ENCODE measurements at places on chromosomes 5 and 9.

DNA sequence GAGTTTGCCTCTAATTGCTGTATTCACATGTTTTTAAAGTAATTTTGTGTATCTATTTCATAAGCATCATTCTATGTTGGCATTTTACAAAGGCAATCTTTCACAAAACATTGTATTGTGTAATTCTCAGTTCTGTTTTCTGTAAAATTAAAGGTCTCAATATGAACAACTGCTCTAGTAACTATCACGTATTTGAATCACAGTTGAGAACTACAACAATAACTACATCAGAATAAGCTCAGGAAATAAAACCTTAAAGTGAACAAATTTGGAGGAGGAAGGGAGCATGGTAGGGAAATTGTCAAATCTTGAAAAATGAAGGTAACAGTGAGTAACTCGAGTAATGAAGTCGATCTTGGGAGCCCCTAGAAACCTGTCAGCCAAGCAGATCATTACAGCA is 22.5 kb upstream of the CAMK4 start:
- no peak for DNase-seq

- no peak for DNase-seq
Measured at GRCh38 chr5:69494452-69494851, 1.9 kb downstream of the OCLN start.

DNA sequence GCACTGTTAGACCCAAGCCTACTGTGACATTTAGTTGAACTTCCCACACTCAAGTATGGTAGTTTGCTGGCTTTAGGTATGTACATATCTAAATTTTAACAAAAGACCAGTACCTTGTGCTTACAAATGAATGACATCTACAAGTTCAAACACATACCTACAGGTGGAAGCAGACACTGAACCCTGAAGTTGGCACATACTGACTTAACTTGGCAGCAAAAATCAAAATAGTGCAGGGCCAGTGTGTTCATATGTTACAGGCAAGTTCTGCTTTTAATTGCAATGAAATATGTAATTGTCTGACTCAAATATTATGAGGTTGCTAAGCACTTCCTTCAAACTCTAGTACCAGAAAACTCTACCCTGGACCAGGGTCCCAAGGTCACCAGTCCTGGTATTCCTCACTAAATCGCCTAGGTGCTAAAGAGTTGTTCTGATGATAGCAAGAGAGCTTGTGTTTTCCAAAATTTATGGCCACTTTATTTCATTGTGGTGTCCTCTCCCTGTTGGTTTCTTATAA is 77.4 kb downstream of the MEGF10 start:
- DNase-seq = no peak

- no peak for DNase-seq
Measured at GRCh38 chr9:71670121-71670520, 98.2 kb downstream of the CEMIP2 start.

- no peak for DNase-seq
Measured at GRCh38 chr5:56358703-56359681, 125.9 kb upstream of the ANKRD55 start.

DNA sequence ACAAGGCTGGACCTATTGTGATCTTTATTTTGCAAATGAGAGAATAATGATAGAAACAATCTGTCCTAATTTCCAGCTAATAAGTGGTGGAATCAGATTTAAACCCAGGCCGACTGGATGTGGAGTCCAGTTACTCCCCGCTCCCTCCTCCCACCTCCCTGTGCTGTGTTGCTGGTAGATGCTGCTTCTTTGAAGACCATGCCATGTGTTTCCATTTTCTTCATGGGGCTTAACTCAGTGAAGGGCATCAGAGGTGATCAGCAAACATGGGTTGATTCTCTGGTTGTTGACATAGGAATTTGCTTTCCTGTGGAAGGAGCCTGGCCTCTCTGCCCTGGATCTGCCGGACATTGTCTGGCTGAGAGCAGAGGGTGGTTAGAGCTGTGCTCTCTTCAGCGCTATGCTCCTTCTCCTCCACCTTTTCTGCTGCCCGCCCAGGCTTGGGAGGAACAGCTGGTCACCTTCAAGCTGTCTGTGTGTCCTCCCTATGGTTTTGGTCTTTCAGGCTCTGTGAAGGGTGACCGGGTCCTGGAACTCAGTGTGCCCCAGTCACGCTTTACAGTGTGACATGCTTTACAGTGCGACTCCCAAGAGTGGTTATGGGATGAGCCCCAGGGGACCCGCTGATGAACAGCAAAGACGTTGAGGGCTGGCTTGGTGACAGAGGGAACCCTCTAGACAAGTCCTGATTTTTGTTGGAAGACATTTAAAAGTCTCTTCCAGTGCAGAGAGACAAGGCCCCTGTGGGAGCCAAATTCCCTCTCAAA is 68.4 kb upstream of the RPS23 start:
- no peak for DNase-seq

- DNase-seq = no peak
Measured at GRCh38 chr9:130549093-130549735, 30.2 kb upstream of the FUBP3 start.

DNA sequence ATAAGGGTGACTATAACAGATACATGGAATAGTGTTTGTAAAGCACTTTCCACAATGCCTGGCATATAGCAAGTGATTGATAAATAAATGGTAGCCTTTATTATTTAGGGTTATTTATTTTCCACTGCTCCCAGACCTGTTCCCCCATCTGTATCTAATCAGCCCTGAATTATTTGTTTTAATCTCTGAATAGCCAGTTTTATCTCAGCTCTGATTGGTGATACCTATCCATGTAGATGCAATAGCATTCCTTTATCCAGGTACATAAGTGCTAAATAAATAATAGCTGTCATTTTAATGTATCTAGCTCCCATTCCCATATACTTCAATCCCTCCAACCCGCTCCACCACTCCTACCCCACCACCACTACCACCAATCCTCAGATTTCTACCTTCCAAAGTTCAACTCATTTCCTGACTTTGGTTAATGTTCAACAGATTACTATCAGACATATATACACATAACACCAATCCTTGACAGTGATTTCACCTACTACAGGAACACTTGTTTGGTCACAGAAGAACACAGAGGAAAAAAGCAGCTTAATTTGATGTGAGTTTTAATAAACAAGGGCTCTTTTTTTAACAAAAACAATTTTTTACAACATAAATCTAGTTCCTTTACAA is 14.0 kb downstream of the PRKAA1 start:
- DNase-seq = no peak

GRCh38 chr5:170293273-170293672 is 4.3 kb downstream of the LCP2 start:
- DNase-seq = peak; percentile 86

- DNase-seq = peak; percentile 9
Measured at GRCh38 chr9:70563431-70564204, 149.2 kb upstream of the KLF9 start.

GRCh38 chr9:92463984-92464383 is 18.3 kb downstream of the ASPN start:
- DNase-seq = no peak

DNA sequence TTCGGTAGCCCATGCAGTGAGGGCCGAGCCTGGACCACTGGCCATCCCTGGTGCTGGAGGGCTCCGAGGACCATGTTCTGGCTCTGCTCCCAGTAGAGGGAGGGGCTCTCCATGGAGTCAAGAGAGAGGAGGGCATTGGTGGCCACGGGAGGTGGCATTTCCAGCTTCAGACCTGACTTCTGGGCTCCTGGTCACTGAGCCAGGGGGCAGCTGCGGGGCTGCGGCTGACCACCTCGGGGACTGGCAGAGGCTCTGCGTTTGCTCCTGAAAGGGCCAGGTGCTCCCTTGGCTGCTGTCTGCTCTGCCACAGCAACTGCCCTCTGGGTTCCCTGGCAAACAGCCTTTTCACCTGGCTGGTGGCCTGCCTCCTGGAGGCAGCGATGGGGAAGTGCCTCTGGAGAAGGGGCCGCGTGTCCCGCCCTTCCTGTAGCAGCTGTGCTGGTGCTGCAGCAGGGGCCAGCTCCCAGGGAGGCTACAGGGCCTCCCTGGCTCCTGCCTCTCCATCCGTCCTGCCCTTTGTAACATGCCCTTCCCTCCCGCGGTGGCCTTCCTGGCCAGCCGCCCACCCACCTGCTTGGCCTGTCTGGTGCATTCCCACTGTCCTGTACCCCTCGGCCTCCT is 144.6 kb downstream of the CACNA1B start:
- no peak for DNase-seq

- DNase-seq = no peak
Measured at GRCh38 chr5:14143546-14143840, 351 bp downstream of the TRIO start.

- DNase-seq = peak; percentile 15
Measured at GRCh38 chr5:143248822-143249579, 154.5 kb downstream of the NR3C1 start.

DNA sequence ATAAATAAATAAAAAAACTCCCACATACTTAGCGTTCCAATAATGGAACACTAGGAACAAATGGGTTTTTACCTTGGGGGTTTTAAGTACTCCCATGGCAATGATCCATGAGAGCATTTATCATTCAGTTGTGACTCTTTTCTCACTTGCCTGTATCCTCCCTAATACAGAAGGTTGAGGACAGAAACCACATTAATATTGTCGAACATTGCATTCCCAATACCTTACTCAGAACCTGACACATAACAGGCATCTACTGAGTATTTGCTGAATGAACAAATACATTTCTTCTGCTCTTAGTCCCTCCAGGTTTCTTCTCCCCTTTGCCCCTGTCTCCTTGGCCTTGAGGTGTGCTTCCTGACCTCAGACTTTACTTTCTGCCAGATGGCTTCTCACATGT is 175.9 kb downstream of the CEMIP2 start:
- no peak for DNase-seq

DNA sequence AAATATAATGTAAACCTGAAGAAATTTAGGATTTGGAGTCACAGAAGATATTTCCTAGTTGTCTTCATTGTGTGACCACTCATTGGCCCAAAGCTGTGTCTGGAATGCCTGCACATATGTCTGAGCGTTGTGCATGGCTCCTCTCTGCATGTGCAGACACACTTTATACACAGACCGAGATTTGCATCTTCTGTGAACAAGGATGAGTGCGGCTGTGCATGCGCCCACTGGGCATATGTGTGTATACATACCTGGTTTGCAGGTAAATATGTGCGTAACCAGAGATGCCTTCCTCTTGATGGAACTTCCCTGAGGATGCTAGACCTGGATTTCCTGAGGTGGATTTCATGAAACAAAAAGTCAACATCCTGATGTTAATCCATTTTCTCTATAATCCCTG is 19.1 kb downstream of the PHF2 start:
- DNase-seq = no peak

GRCh38 chr5:176740131-176740701 is 70.1 kb upstream of the UNC5A start:
- DNase-seq = peak; percentile 28

GRCh38 chr9:37262410-37262809 is 142.0 kb downstream of the ZCCHC7 start:
- no peak for DNase-seq

DNA sequence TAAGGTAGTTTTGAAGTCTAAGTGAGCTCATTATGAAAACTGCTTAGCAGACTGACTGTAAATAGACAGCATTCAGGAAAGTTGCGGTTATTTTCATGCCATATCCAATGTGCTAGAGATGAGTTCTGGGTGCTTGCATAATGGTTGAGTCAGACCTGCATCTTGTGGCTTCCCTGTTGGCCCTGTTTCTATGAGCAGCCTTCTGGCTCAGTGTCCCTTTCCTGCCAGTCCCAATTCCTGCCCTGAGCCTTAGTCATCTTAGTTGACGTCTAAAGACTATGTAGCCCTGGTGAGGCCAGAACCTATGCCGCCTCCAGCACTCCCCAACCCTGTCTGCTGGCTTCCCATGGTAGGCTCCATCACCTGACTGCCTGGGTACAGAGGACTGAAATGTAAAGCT is 76.3 kb upstream of the TNFSF8 start:
- no peak for DNase-seq

- DNase-seq = peak; percentile 65
Measured at GRCh38 chr9:121267689-121268597, at the start of gene GSN. TSS of gene GSN (plus strand) at chr9:121268162. CDS start at chr9:121301972, 33,810 bp downstream.

- no peak for DNase-seq
Measured at GRCh38 chr5:112847306-112847705, 13.8 kb upstream of the SRP19 start.

All from stimulated activated effector memory CD8-positive, alpha-beta T cell treated with anti-CD3 and anti-CD28 coated beads, Interleukin-12 subunit alpha, Interleukin-12 subunit beta, amount 100 ng/mL, for 72 hours (primary cell).